ENCODE measurements at places on chromosomes 16 and 17.
A peak's percentile ranks its signal among the peaks of the same experiment; 100 is the strongest.

DNA sequence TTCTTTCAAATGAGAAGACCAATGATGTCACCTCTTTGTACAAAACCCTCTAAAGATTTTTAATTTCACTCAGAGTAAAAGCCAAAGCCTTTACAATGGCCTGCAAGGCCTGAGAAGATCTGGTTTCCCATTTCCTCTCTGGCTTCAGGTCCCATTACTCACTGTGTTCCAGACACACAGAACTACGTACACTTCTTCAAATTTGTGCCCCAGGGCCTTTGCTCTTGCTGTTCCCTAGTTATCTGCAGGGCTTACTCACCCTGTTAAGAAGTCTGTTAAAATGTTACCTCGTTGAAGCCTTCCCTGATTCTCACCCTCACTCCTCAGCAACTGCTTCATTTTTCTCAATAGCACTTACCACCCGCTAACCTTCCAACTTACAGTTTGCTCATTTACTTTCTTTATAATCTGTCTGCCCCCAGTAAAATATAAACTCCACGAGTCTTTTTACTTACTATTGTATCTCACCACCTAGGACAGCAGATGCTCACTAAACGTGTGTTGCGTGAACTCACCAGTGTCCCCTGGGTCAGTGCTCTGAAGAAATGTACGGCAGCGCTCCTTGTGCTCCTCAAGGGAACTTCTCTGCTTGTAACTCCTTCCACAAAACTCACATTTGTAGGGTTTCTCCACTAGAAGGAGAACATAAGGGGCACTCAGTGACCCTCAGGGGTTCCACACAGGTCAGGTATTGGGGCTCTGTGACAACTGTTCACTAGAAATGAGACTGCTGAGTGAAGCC, 50.2 kb downstream of the GRB7 start:
- no peak for DNase-seq

- no peak for DNase-seq
Measured at GRCh38 chr16:4714996-4715395, 19.1 kb downstream of the ANKS3 start.

GRCh38 chr17:20095336-20096080, 86.3 kb downstream of the SPECC1 start:
- peak; percentile 86 for DNase-seq

- DNase-seq, result no peak
Measured at GRCh38 chr16:82936941-82937551, 310.3 kb downstream of the CDH13 start.

DNA sequence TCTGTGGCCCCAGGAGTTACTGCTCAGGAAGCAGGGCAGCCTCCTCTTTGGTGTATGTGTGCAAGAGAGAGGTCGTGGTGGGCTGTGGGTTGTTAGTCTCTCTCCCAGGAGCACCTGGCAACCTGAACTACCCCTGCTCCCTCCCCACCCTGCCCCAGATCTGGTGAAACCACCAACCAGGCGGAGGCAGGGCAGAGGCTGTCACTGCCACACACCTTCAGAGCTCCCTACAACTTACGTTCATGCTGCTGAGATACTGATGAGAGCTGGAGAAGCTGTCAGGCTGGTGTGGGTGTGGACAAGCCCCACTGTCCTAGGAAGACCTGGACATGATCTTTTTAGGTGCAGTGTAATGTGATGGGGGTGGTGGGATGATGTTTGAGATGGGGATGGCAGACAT, 24.3 kb downstream of the GOSR2 start:
- no peak for DNase-seq
